ENCODE measurements at places on chromosomes 6 and 20. TPM values are rescaled to one million over a fixed set of nuclear protein-coding genes. Genes with fewer than 3 reads are reported as not detected.

DNA sequence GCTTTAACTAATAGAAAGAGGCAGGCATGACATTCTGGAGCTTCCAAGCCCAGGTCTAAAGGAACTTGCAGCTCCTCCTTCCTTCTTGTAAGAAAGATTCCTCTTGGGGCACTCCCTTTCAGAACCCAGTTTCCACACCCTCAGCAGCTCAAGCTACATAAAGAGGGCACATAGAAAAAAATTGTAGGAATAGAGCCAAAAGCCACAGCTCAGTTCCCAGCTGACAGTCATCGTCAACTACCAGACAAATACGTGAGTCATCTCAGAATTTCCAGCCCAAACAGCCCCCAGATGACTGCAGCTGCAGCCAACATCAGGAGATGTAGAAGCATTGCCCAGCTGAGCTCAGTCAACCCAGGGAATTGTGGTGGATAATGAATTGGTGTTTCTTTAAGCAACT is 349.8 kb upstream of the ARID1B start:
- no peaks in the 10 kb centered on the region for H3K27me3 ChIP-seq
- DNase-seq: no peak
- H3K4me1 ChIP-seq: no peaks in the 10 kb centered on the region
- no peaks in the 10 kb centered on the region for H3K36me3 ChIP-seq
- no peak overlapping the region for H3K27ac ChIP-seq

DNA sequence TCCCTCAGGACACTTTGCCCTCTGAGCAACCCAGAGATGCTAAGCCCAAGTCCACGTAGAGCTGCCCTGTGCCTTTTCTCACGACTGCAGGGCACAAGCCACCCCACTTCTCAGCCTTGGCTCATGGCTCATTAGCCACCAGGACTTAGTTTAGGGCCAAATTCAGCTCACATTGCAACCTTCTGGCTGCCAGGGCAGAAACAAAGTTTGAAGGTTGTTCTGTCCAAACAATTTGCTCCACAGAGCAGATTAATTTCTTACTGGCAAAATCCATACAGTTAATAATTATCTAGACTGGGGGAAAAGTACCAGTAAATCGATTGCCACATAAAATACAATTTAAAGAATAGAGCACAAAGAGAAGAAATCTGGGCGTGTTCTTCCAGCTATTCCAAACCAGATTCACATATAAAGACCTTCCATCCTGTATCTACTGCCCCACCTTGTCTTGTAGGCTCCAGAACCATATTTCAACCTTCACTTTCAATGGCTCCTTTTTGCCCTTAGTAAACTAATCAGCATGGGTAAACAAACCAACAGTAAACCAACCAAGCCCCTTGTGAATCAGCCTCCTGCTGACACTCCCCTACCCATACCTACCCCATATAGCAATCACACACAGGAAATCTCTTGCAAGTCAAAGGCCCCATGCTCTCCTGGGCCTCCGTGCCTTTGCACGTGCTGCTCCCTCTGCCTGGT is 101.9 kb downstream of the QRSL1 start:
- no peak for DNase-seq
- no peaks in the 10 kb centered on the region for H3K27me3 ChIP-seq
- no peak overlapping the region for H3K27ac ChIP-seq
- H3K36me3 ChIP-seq: no peaks in the 10 kb centered on the region
- H3K4me3 ChIP-seq: no peak overlapping the region

- H3K27me3 ChIP-seq: no peaks in the 10 kb centered on the region
- no peak for DNase-seq
- no peak overlapping the region for H3K27ac ChIP-seq
Measured at GRCh38 chr6:119444642-119445557, 95.3 kb upstream of the MAN1A1 start.

- no peak for DNase-seq
- H3K4me1 ChIP-seq: no peaks in the 10 kb centered on the region
- no peaks in the 10 kb centered on the region for H3K36me3 ChIP-seq
- H3K4me3 ChIP-seq: no peak overlapping the region
Measured at GRCh38 chr6:110332281-110332680, 25.9 kb downstream of the METTL24 start.

- H3K27me3 ChIP-seq: no peaks in the 10 kb centered on the region
- H3K4me3 ChIP-seq: no peak overlapping the region
- DNase-seq: no peak
- H3K4me1 ChIP-seq: no peaks in the 10 kb centered on the region
- no peak overlapping the region for H3K27ac ChIP-seq
Measured at GRCh38 chr20:53163486-53163885, 191.3 kb downstream of the TSHZ2 start.

GRCh38 chr20:63397155-63397843 is 36.1 kb upstream of the CHRNA4 start:
- no peak for DNase-seq
- H3K4me3 ChIP-seq: no peak overlapping the region
- H3K4me1 ChIP-seq: peaks cover 17% of the 10 kb centered on the region
- no peaks in the 10 kb centered on the region for H3K27me3 ChIP-seq
- no peak overlapping the region for H3K27ac ChIP-seq
- no peaks in the 10 kb centered on the region for H3K36me3 ChIP-seq

DNA sequence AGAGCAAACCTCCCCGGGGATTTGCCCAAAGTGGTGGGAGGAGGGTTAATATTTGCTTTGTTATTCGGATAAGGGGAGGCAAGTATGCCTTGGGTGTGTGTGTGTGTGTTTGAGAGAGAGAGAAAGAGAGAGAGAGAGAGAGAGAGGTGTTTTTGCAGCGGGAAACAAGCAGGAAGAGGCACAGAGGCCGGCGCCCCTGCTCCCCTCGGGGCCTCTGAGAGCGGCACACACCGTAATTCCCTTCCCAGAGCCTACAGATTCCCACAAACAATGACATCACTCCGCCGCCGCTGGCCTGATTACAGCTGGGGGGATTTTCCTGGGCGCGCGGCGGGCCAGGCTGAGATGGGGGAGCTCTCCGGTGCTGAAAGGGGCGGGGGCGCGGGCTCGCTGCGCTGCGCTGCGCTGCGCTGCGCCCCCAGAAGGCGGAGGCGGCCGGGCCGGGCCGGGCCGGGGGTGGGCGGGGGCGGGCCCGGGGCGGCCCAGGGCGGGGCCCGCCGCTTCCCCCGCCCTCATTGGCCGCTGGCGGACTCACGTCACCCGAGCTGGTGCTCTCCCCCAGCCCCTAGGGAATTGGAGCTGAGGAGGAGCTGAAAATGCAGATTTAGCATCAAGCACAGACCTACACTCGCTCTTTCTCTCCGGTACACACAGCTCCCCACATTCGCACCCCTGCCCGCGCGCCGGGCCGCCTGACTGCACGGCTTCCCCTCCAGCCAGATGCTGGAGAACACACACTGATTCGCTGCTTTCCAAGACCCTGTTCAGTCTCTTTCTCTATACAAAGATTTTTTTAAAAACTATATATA is at the start of gene PCSK2:
Gene PCSK2 (plus strand): TSS at position 631 of the 809 bp plus-strand sequence. CDS start 266 bp downstream, outside the sequence.
- H3K4me1 ChIP-seq: peaks cover 15% of the 10 kb centered on the region
- DNase-seq: peak; percentile 88
- peaks cover 28% of the 10 kb centered on the region for H3K27me3 ChIP-seq
- H3K27ac ChIP-seq: no peak within 1 kb of the TSS

- no peaks in the 10 kb centered on the region for H3K27me3 ChIP-seq
- no peaks in the 10 kb centered on the region for H3K36me3 ChIP-seq
- DNase-seq: no peak
- H3K4me3 ChIP-seq: no peak overlapping the region
- H3K4me1 ChIP-seq: no peaks in the 10 kb centered on the region
- no peak overlapping the region for H3K27ac ChIP-seq
Measured at GRCh38 chr20:20731945-20732296, 19.5 kb upstream of the RALGAPA2 start.

DNA sequence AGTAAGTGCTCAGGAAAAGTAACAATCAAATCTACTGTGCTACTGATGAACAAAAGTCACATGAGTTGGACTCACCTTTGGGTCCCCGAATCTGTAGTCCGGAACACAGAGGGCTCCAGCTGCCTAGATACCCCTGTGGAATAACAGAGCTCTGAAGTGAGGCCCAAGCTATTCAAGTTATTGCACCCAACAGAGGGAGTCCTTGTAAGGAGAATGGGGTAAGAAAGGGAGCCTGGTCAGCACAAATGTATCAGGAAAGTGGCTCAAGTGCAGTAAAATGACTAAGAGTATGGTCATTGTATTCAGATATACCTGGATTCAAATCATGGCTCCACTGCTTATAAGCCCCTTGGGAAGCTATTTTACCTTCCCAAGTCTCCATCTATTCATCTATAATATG is 20.9 kb downstream of the EDN1 start:
- H3K4me1 ChIP-seq: no peaks in the 10 kb centered on the region
- H3K27ac ChIP-seq: no peak overlapping the region
- no peaks in the 10 kb centered on the region for H3K27me3 ChIP-seq
- DNase-seq: no peak
- H3K4me3 ChIP-seq: no peak overlapping the region

DNA sequence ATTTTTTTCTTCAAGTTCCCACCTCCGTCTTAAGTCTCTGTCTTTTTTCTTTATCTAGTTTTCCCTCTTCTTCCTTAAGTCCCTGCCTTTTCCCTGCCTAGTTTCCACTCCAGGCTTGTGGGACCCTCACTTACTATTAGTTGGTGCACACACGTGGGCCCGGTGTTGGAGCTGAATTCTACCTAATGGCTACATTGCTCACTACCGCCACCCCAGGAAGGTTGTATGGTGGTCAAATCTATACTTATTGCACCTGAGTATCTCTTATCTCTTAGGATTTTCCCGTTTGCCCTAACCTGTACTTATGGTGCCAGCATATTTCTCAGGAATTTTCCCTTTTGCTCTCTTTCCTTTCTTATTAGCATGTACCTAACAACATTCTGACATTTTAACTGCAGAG is 692.8 kb downstream of the EPM2A start:
- no peak overlapping the region for H3K4me3 ChIP-seq
- H3K36me3 ChIP-seq: no peaks in the 10 kb centered on the region
- H3K4me1 ChIP-seq: no peaks in the 10 kb centered on the region
- no peaks in the 10 kb centered on the region for H3K27me3 ChIP-seq
- no peak overlapping the region for H3K27ac ChIP-seq

GRCh38 chr6:134519465-134519864 is 201.6 kb upstream of the SGK1 start:
- DNase-seq: no peak
- no peak overlapping the region for H3K27ac ChIP-seq
- H3K4me3 ChIP-seq: no peak overlapping the region
- H3K27me3 ChIP-seq: no peaks in the 10 kb centered on the region

GRCh38 chr6:95364016-95364604 is 213.2 kb upstream of the MANEA start:
- H3K36me3 ChIP-seq: no peaks in the 10 kb centered on the region
- H3K4me3 ChIP-seq: no peak overlapping the region
- no peak overlapping the region for H3K27ac ChIP-seq
- DNase-seq: no peak
- H3K27me3 ChIP-seq: no peaks in the 10 kb centered on the region

GRCh38 chr20:48209102-48209501 is 423.8 kb upstream of the SULF2 start:
- H3K4me1 ChIP-seq: no peaks in the 10 kb centered on the region
- DNase-seq: no peak
- H3K36me3 ChIP-seq: no peaks in the 10 kb centered on the region
- H3K4me3 ChIP-seq: no peak overlapping the region
- no peak overlapping the region for H3K27ac ChIP-seq

- no peaks in the 10 kb centered on the region for H3K36me3 ChIP-seq
- no peak overlapping the region for H3K27ac ChIP-seq
- H3K4me1 ChIP-seq: peaks cover 8% of the 10 kb centered on the region
- no peak for DNase-seq
Measured at GRCh38 chr6:39654121-39654520, 71.1 kb downstream of the KIF6 start.

- H3K27ac ChIP-seq: no peak overlapping the region
- H3K36me3 ChIP-seq: no peaks in the 10 kb centered on the region
- H3K4me1 ChIP-seq: no peaks in the 10 kb centered on the region
- DNase-seq: no peak
- no peaks in the 10 kb centered on the region for H3K27me3 ChIP-seq
Measured at GRCh38 chr6:159804504-159804903, 4.4 kb downstream of the PNLDC1 start.

- H3K36me3 ChIP-seq: no peaks in the 10 kb centered on the region
- no peak overlapping the region for H3K27ac ChIP-seq
- peaks cover 3% of the 10 kb centered on the region for H3K4me1 ChIP-seq
- H3K4me3 ChIP-seq: no peak overlapping the region
- no peak for DNase-seq
Measured at GRCh38 chr20:61938839-61939690, 126.6 kb downstream of the TAF4 start.

GRCh38 chr6:125839471-125839870 is 48.7 kb downstream of the NCOA7 start:
- H3K27ac ChIP-seq: no peak overlapping the region
- DNase-seq: no peak
- H3K27me3 ChIP-seq: no peaks in the 10 kb centered on the region
- H3K4me1 ChIP-seq: no peaks in the 10 kb centered on the region

GRCh38 chr6:170461556-170462365 is 91.3 kb downstream of the PSMB1 start:
- DNase-seq: no peak
- no peak overlapping the region for H3K27ac ChIP-seq
- no peaks in the 10 kb centered on the region for H3K4me1 ChIP-seq
- H3K27me3 ChIP-seq: no peaks in the 10 kb centered on the region
- no peak overlapping the region for H3K4me3 ChIP-seq
- no peaks in the 10 kb centered on the region for H3K36me3 ChIP-seq

- peak overlapping the region; percentile 88 for H3K4me3 ChIP-seq
- H3K36me3 ChIP-seq: no peaks in the 10 kb centered on the region
- no peaks in the 10 kb centered on the region for H3K4me1 ChIP-seq
- H3K27me3 ChIP-seq: no peaks in the 10 kb centered on the region
Measured at GRCh38 chr6:113967777-113968176, 3.2 kb downstream of the HDAC2 start.

DNA sequence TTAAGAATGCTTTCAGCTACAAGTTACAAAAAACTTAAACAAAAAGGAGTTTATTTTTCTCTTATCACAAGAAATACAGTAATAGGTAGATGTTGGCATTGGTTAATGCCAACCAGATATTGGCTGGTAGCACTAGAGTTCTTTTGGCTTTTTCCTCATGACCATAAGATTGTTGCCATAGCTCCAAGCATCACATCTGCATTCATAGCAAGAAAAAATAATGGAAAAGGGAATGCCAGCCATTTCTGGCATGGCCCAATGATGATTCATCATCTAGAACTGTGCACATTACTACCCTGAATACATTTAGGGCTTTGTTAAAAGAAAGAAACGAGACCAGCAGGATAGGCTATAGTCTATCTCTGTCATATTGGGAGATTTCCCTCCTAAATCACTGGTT is 20.8 kb upstream of the SIRT5 start:
- H3K4me3 ChIP-seq: no peak overlapping the region
- peaks cover 3% of the 10 kb centered on the region for H3K4me1 ChIP-seq
- H3K36me3 ChIP-seq: no peaks in the 10 kb centered on the region
- no peak for DNase-seq
- H3K27me3 ChIP-seq: no peaks in the 10 kb centered on the region
- H3K27ac ChIP-seq: no peak overlapping the region

RBM24 gene
- total RNA-seq: 0.38 TPM

MACROD2 gene
- 3.9 TPM for total RNA-seq

PACRG gene
- total RNA-seq: not detected

HLA-DRB5 gene
- 1.0 TPM for total RNA-seq

UNC93A gene
- total RNA-seq: not detected

NFKBIL1 gene
- 11.2 TPM for total RNA-seq

KATNA1 gene
- total RNA-seq: 20.3 TPM

BPIFB2 gene
- not detected for total RNA-seq

CST7 gene
- not detected for total RNA-seq

OPRL1 gene
- 0.52 TPM for total RNA-seq

ARHGAP40 gene
- total RNA-seq: 0.86 TPM

TAAR5 gene
- total RNA-seq: not detected
